ENCODE measurements at places on chromosomes 12 and 14.

DNA sequence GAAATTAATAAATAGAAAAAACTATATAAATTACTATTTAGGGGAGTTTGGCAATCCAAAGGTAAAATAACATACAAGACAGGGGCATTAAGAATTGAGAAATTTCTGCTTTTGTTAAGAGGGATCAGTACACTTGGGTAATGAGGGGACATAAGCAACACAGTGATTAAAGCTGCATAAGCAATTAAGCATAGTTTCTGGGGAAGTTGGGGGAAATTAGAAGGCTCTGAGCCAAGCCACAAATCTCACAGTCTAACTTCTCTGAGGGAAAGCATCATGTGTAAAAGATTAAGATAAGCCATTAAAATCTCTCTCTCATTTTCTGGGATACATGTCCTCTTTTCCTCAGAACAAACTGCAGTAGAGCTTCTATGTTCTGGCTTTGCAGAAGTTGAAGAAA lies 533.9 kb upstream of the LRFN5 start:
- DNase-seq: no peak

GRCh38 chr14:87133073-87133801 lies 859.7 kb downstream of the GALC start:
- no peak for DNase-seq

- peak; percentile 30 for DNase-seq
Observed at GRCh38 chr12:121038861-121039668, at the start of gene OASL. OASL (minus strand) TSS chr12:121039246; CDS start chr12:121038971, 275 bp downstream.

- no peak for DNase-seq
Observed at GRCh38 chr14:50998612-50999011, 54.3 kb upstream of the PYGL start.

Measured in activated T-cell treated with anti-CD3 and anti-CD28 coated beads for 48 hours (primary cell).